ENCODE measurements at places on chromosomes 12 and 14.

GRCh38 chr12:104737791-104738301, 220.2 kb downstream of the SLC41A2 start:
- no peak for DNase-seq

DNA sequence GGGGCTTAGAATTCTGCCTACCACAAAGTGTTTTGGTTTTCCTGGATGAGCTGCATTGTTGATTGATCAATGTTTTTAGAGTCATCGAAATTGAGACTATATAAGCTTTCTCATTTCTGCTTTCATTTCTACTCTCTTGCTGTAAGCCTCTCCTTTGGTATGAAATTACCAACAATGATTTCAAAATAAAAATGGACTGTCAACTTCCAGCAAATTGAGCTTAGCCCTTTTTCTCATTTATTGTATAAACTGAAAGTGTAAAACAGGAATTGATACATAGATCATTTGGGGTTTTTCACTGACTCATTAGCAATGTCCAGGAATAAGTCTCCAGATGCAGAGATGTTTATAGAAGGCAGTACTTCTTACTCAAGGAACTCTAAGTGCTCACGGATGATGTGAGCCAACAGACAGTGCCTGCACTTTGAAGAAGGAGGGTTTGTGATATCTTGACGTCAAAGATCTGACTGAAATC, 20.0 kb upstream of the PCNX1 start:
- no peak for DNase-seq

- no peak for DNase-seq
These were observed 41.5 kb downstream of the KCTD10 start for GRCh38 chr12:109435428-109436187.

GRCh38 chr12:25524366-25524765, 28.7 kb downstream of the LMNTD1 start:
- no peak for DNase-seq

DNA sequence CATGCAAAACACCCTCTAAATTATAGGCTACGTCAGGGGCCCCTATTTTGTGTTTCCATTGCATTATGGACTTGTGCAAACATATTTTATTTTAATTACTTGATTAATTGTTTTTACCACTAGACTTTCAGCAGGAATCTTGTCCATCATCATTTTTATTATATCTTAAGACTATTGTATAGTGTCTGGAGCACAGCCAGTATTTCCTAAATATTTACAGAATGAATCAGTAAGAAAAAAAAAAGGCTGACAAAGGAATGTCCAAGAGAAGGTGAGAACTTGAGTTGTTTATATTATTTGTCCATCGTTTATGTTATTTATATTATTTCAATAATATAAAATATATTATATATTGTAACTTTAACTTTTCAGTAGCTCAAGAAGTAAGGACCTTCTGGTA, 664.7 kb downstream of the SLC6A15 start:
- DNase-seq: no peak
